ENCODE measurements at places on chromosomes 4 and X.

DNA sequence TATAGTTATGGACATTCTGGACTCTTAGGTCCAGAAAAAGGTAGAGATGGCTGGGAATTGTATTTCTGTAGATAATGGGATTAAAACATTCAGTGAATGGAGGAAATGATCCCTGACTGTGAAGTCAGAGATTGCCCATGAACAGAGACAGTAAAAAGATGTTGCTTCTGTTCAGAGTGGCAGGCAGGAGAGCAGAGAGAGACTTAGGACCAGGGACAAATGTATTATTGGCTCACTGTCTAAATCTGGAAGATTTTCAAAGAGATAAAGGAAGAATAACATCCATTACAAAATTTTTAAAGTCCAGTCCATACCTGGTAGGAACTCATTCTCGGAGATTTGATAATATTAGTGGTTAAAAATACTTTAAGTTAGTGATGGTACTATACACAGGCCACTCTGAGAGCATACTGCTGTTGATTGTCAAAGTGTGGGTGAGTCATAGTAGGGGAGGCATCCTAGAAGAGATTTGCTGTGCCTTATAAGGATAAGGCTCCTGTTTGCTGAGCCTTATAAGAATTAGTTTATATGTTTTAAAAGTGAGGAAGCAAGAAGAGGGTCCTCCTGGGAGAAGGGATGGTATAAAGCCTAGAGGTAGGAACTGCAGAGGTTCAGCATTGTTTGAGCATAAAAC is 53.0 kb downstream of the JADE3 start:
- no peak for DNase-seq

DNA sequence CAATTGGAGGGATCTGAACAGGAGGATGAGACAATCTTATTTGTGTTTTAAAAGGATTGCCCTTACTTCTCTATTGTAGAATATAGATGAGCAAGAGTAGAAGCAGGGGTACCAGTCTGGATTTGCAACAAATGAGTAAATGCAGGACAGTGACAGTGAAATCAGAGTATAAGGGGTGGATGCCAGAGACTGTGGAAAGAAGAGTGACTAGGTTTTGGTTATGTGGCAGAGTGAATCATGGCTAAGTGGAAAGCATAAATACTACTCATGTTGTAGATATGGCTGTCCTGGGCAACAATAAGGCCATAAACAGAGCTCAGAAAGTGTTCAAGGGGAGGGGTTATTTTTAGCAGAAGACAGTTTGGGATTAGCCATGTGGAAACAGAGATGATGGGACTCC is 6.0 kb upstream of the VSIG4 start:
- no peak for DNase-seq

GRCh38 chr4:86569103-86569870 is 24.8 kb upstream of the PTPN13 start:
- no peak for DNase-seq

- DNase-seq, result no peak
These were observed 16.5 kb upstream of the RHOH start for GRCh38 chr4:40180356-40180755.

DNA sequence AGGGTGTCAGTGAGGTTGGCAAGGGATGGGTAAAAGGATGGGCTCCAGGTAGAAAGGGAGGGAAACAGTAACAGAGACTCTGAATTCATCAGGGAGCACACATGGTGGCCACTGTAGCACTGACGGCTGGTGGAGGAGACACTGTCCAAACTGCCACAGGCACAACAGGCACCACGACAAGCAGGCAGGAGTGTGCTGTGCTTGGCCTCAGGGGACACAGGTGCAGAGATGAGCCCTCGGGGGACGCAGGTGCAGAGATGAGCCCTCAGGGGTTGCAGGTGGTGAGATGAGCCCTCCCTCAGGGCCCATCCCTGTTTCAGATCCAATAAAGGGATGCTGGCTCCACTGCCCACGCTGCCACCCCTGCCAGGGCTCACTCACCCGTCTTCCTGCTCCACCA is 7.6 kb downstream of the PDE6B start:
- DNase-seq, result no peak

DNA sequence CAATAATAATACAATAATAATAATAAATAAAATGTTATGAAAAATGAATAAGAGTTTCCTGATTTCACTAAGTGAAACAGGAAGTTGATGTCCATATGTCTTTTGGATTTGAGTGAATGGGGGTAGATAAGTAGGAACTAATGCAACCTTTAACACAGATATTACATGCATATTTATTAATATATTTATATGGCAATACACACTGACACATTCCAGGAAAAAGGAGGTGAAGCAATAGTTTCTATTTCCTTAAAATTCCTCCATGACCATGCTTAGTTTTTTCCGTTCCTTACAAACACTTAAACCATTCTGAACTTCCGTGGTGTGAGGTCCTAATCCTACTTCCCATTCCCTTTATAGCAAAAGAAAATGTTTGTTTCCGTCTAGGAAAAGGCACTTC is 48.3 kb downstream of the ATXN3L start:
- no peak for DNase-seq

- DNase-seq, result no peak
These were observed 144.8 kb upstream of the PLAC1 start for GRCh38 chrX:134803060-134803459.

DNA sequence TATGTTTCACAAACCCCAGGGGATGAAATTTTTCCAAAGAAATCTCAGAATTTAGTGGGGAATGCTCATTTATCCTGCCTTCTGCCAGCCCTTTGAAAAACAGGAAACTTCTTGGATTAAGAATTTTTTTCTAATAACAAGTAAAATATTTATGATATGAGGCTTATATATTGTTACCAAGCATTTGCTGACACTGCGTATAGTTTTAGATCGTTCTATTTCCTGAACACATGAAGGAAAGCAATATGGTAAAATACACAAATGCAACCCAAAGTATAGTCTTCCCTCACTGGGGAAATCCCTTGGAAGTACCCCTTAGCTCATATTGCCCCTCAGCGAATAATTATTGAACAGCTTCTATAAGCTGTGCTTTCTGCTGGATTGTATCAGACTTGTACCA is 54.4 kb upstream of the MND1 start:
- DNase-seq, result no peak

DNA sequence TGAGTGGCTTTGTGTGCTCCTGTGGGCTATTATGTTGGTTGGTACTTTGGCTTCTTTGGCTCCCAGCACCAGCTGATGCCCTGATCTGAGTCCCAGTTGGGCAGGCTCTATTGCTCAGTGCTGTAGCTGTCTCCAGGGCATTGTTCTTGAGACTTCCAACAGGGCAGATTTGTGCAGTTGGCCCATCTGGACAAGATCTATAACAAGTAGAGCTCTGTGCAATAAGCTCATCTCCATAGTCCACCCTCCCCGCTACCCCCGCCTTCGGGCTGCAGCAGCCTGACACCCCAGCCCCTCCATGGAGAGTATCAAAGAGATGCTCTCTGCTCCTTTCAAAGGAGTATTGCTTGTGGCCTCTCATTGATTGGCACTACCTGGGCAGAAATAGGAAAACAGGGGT is 5.8 kb upstream of the TMEM31 start:
- DNase-seq, result no peak

DNA sequence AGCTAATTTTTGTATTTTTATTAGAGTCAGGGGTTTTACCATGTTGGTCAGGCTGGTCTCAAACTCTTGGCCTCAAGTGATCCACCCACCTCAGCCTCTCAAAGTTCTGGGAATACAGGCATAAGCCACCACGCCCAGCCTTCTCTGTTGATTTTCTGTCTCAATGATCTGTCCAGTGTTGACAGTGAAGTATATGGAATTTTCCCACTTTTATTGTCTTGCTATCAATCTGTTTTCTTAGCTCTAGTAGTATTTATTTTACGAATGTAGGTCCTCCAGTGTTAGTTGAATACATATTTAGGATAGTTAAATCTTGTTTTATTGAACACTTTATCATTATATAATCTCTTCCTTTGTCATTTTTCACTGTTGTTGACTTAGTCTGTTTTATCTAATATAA is 1603.9 kb downstream of the ADGRL3 start:
- no peak for DNase-seq

DNA sequence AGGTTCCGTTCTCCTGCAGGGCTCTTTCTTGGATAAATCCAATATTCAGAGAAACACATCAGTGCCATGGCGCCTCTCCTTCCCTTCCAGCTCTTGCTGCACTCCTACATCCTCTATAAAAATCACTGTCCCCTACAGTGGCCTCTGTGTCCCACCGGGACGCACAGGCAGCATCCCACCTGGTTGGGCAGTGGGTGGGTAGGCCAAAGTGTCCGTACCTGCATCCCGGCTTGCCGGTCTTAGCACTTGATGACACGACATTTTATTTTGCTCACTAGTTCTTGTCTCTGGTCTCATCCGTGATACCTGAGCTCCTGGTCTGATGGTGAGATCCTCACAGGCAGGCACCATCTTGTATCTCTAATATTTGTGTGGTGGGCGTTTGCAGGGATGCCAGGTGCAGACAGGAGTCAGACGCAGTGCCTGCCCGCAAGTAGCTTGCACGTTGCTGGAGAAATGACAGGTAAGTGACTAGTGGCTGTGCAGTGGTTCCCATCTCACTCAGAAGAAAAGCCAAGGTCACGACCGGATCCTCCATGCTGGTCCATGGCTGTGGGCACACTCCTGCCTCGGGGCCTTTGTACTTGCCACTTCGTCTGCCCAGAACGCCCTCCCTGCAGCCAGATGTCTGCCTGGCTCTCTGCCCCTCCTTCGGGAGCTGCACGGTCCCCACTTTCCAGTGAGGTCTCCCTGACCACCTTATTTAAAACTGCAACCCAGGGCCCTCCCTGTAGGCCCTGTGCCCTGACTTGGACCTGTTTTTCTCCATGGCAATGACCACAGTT is 109.7 kb downstream of the SORCS2 start:
- DNase-seq, result no peak

- DNase-seq, result peak; percentile 30
These were observed 32.8 kb downstream of the CLCN4 start for GRCh38 chrX:10189317-10190268.

DNA sequence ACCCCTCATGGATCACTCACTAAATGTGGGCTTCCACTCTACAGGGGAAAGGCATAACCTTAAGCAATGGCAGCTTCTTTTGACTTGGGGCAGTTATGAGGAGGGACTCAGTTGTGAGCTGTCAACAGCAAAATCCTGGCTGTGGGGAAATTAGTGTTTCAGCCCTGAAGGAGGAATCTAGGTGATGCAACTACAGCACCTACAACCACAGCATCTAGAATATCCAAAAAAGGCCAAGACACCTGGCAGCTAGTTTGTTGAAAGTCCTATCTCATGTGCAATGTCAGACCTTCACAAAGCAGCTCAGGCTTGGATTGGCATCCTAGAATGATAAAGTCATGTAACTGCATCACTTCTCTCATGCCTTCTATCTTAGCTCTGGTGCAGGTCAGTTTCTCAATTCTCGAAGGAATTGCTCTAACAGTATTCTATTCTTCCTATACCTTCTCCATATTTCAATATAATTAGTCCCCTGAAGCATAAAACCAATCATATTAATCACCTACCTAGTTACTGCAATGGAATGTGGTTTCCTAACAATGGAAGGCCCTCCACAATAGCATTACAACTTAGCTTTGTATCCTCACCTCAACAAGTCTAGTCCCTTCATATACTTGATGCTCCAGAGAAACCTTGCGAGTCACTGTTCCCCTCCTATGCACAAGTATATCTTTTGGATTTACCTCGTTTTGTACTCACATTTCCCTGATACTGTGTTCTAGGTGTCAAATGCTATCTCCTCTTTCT is 5.5 kb upstream of the ANTXR2 start:
- DNase-seq, result no peak

- DNase-seq, result no peak
These were observed 122.9 kb downstream of the PPA2 start for GRCh38 chr4:105350859-105351490.

GRCh38 chrX:122586831-122587230 is 597.2 kb upstream of the GRIA3 start:
- DNase-seq, result no peak

GRCh38 chr4:181909368-181909767 is 333.8 kb upstream of the TENM3 start:
- no peak for DNase-seq

DNA sequence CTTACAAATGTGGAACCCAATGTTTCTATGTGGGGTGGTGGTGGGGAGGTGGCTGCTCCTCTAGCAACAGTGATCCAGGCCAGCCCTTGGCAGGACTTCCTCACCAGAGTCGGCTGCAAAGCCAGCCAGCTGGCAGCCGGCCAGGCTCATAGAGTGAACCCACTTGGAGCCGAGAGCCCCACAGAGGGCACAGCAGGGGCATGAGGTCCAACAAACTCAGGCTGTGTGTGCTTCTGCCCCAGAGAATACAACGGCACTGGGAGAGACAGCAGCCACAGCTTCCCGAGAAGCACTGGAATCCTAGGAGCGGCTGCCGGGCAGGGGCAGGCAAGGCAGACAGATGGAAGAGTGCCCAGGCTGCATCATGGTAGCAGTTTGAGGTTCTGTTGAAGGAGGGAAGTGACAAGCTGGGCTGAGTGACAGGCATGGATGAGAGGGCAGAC is 23.5 kb upstream of the SOWAHD start:
- DNase-seq, result no peak

- no peak for DNase-seq
These were observed 1.3 kb downstream of the SMC1A start for GRCh38 chrX:53421125-53421524.

DNA sequence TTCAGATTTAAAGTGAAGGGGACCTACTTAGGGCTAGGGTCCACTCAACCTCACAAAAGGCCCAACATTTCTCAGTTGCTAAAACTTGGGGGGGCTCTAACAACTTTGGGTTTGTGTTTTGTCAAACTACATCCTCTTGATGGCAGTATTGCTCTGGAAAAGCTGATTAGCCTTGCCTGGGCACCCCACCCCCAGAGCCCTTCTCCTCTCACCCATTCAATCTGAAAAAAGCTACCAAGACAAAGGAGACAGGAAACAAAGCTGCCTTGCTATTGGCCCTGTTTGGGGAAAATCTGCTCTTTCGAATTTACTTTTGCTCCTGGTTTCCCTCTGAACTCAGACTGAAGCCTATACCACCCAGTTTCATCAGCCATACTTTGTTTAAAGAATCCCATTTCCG is 195.2 kb upstream of the STK26 start:
- DNase-seq, result no peak

GRCh38 chrX:103441878-103442535 is 65.7 kb downstream of the BEX3 start:
- DNase-seq, result no peak

DNA sequence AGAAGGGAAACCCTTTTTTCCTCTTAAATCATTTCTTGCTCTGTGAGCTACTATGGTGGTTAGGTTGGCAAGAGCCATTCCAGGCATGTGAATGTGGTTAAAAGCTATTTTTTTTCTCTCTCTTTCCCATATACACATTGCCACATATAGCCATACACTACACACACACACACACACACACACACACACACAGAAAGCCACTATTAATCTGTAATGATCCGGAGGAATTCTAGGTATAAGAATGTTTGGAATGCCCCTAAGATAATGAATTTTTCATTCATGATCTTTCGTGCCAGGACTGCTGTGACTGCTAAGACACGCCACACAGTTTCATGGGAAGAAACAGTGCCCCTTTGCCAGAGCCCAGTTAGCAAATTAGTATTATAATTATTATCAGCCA is 21.8 kb upstream of the TLL1 start:
- no peak for DNase-seq

GRCh38 chr4:19178835-19179234 is 1072.9 kb upstream of the SLIT2 start:
- no peak for DNase-seq

GRCh38 chrX:63428348-63428747 is 77.2 kb upstream of the SPIN4 start:
- DNase-seq, result no peak

All from stimulated activated CD4-positive, alpha-beta T cell treated with anti-CD3 and anti-CD28 coated beads, Interleukin-1b, Interleukin-23, amount 100 ng/mL, for 1 hour (primary cell).